Thyroid gland (tissue), 4 donors: ENCODE measurements at places on chromosomes 7 and 10. TPM values are rescaled to one million over a fixed set of nuclear protein-coding genes. Genes with fewer than 3 reads are reported as not detected.

DNA sequence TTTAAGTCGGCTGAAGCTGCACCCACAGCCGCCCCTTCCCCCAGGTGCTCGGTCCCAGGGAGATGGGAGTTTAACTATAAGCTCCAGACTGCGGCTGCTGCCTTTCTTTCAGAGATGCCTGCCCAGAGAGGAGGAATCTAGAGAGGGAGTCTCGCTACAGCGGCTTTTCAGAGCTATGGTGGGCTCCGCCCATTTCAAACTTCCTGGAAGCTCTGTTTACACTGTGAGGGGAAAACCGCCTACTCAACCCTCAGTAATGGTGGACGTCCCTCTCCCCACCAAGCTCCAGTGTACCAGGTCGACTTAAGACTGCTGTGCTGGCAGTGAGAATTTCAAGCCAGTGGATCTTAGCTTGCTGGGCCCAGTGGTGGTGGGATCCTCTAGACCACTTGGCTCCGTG lies 135.4 kb downstream of the CXCL12 start:
- H3K4me1 ChIP-seq: no peaks in the 10 kb centered on the region
- no peak overlapping the region for H3K4me3 ChIP-seq
- H3K27ac ChIP-seq: no peak overlapping the region
- DNase-seq: no peak

- no peak for DNase-seq
- H3K36me3 ChIP-seq: no peaks in the 10 kb centered on the region
- H3K4me1 ChIP-seq: no peaks in the 10 kb centered on the region
- H3K4me3 ChIP-seq: no peak overlapping the region
These were observed 14.5 kb upstream of the LIMK1 start for GRCh38 chr7:74069086-74069541.

Gene GIMAP5
- 51.5 TPM for total RNA-seq

GRCh38 chr7:130865408-130866236 lies 131.6 kb upstream of the KLF14 start:
- no peak overlapping the region for H3K27ac ChIP-seq
- DNase-seq: no peak
- H3K27me3 ChIP-seq: no peaks in the 10 kb centered on the region
- H3K4me3 ChIP-seq: no peak overlapping the region
- peaks cover 41% of the 10 kb centered on the region for H3K36me3 ChIP-seq

DNA sequence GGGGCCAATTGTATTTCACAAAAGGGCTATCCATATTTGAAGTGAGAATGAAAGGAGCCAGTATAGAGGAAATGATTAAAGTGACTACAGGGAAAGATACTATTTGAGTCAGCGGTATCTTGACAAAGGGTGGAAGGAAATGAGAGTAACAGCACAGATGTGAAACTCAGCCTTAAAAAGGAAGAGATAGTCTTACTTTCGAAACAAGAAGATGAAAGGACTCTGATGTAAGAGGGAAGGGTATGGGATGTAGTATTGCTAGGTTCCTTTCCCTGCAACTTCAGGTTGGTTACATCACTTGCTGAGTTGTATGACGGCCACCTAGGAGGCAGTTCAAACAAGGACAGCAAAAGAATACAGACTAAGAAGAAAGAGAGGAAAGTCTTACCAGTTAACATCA lies 13.7 kb downstream of the CISD1 start:
- peaks cover 4% of the 10 kb centered on the region for H3K36me3 ChIP-seq
- no peaks in the 10 kb centered on the region for H3K4me1 ChIP-seq
- no peaks in the 10 kb centered on the region for H3K27me3 ChIP-seq
- H3K27ac ChIP-seq: no peak overlapping the region
- no peak for DNase-seq
- H3K4me3 ChIP-seq: no peak overlapping the region
